Ovary (tissue), 10 donors: ENCODE measurements at places on chromosomes 3 and 15.

GRCh38 chr15:97652700-97653167 lies 307.8 kb upstream of the ARRDC4 start:
- no peak for DNase-seq

- DNase-seq, result no peak
Measured at GRCh38 chr3:58751882-58752567, 85.5 kb upstream of the FAM3D start.

DNA sequence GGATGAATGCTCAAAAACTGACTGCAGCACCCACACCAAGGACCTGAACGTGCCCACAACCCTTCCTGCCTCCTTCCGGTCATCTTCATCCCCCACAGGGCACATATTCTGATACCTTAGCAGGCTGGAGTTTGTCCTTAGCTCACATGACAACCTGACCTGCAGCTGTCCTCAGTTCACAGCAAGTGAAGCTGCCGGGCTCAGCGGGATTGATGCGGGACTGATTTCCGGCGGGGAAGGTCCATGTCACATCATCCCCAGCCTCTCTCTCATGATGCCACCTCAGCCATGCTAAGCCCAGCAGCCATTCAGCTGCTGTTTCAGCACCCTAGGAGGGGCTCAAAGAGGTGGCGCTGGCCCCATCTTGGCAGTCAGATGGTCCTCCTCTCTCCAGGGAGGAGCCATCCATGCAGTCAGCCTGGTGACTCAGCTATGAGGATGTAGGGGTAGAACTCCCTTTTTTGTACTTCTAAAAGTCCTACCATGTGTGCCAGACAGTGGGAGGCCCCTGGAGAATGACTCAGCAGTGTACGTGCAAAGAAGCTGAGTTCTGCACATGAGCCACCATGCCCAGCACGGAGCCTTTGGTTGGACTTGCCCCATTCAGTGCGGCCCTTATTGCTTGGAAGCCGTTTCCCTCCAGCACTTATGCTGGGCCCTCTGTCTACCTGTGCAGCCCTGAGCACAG lies 9.5 kb downstream of the CA12 start:
- no peak for DNase-seq

DNA sequence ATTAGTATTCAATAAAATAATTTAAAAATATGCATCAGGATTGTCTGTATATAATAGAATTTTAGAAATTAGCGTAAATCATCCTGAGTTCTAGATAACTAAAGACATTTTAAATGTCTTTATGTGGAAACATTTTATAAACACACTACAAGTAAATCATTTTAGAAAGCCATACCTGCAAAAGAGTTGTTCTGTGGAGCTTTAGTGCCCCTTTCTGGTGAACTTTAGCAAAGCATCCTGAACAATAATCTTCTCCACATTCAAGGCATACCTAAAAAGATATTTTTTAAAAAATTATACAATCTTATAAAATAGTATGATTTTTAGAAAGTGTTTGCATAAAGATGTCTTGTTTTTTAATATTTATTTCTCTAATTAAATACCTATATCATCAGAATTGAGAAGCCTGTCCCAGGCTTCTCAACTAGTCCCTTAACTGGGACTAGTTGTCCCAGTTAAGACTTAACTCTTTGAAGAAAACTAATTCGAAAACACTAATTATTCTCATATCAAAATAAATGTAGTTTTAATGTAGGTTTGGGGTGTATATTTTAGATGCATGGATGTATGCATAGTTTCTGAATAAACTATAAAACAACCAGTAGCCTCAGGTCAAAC lies 29.7 kb downstream of the ZBBX start:
- DNase-seq, result no peak

DNA sequence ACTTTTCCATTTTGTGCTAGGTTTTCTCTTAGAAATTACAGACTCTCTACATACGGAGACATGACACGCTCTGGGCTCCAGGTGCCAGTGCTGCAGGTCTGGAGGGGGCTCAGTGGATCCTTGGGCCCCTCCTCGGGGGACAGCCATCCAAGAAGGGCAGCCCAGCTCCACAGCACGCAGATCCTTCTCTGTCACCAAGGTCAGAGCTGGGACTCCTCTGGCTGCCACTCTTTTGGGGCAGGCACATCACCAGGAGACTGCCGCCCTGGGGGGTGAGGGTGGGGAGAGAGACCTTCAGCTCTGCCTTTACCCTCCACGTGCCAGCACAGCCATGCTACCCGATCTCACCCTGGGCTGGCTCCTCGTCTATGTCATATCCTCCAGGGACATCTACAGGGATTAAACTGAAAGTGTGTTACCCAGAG lies 65.6 kb downstream of the ATP10A start:
- no peak for DNase-seq

- no peak for DNase-seq
Measured at GRCh38 chr3:177934001-177934891, 602.0 kb upstream of the KCNMB2 start.

GRCh38 chr3:143693506-143693905 lies 154.8 kb downstream of the SLC9A9 start:
- no peak for DNase-seq

GRCh38 chr3:81291586-81291985 lies 469.9 kb downstream of the GBE1 start:
- DNase-seq, result no peak

- no peak for DNase-seq
Measured at GRCh38 chr3:22587446-22587845, 615.7 kb upstream of the UBE2E2 start.

DNA sequence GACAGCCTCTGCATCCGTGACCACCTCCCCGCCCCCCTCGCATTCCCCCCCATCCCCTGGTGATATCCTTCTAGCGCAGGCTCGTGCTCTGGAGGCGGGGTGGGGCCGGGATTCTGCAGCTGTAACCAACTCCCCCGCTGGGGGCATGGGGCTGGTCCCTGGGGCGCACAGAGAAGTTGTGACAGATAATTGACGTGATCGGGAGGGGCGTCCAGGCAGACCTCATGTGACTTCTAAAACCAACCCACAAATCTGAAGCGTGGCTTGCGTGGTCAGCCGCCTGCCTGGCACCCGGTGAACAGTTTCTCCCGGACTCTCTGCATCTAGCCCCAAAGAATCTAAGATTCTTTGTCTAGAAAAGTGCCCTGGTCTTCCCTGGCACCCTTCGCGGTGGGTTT lies 100.6 kb upstream of the IGF1R start:
- no peak for DNase-seq

- no peak for DNase-seq
Measured at GRCh38 chr3:131731709-131732108, 228.9 kb upstream of the MRPL3 start.

DNA sequence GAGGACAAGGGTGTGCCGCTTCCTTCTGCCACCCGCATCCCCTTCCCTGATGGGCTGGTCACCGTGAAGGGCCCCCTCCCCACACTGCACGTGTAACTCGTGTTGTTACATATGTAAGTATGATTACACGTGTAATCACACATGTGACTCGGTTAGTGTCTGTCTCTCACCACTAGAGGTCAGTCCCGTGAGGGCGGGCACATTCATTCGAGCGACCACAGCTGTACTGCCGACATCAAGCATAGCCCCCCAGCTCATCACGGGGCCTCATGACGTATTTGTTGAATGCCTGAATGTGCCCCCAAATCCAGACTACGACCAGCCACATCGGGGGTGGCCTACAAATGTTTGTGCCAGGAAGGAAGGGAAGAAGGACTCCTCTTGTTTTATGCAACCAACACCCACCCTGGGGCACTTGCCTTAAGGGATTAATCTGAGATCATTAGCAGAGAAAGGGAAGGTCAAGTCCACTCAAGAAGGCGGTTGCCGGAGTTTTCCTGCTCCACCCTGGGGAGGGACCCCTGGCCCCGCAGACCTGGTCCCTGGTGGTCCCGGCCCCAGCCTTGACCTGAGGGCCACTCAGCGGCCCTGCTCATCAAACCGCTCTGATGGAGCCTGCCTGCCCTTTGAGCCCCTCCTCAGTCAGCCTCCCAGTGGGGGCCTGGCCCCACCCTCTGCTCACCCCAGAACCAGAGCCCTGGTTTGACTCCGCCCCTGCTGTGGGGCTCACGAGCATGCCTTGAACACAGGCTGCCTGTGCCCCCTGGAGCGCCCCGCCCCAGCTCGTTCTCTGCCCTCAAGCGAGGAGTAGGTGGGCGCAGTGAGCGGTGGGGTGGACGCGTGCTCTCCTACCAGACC lies 52.8 kb downstream of the RGMA start:
- DNase-seq, result no peak

GRCh38 chr3:7710284-7710683 lies 791.3 kb upstream of the LMCD1 start:
- DNase-seq, result no peak

GRCh38 chr3:39094851-39095677 lies 12.4 kb downstream of the GORASP1 start:
- no peak for DNase-seq

DNA sequence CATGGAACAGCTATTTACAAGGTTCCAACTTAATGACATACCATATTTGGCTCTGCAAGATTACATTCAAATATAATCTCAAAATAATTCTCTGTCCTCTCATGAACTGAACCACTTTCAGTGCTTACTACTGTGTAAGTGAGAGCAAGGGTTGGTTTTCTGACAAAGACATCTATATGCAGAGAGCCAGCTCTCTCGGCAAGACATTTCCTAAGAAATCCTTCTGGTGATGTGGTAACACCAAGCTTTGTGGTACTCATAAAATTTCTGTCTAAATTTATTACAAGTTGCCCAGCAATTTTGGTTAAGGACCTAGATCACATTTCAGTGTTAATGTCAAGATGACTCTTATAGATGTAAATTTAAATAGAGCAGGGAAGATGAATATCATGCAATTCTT lies 184.9 kb downstream of the GAP43 start:
- DNase-seq, result no peak

GRCh38 chr3:138492980-138493675 lies 58.7 kb downstream of the ESYT3 start:
- no peak for DNase-seq

DNA sequence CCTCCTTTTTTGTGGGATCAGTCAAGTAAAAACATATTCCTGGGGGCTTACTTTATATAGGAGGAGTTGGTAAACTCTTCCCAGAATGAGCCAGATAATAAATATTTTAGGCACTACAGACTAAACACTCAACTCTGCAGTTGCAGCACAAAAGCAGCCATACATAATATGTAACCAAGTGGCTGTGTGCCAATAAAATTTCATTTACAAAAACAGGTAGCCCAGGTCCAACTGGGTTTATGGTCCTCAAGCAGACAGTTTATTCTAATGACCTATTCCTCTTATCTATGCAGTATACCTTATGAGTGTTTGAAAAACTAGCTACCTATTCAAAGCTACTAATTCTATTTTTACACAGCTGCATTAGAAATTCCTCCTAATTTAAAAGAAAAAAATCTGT lies 61.8 kb downstream of the FAIM start:
- DNase-seq, result no peak

- no peak for DNase-seq
Measured at GRCh38 chr15:69712991-69713390, 260.4 kb downstream of the RPLP1 start.

DNA sequence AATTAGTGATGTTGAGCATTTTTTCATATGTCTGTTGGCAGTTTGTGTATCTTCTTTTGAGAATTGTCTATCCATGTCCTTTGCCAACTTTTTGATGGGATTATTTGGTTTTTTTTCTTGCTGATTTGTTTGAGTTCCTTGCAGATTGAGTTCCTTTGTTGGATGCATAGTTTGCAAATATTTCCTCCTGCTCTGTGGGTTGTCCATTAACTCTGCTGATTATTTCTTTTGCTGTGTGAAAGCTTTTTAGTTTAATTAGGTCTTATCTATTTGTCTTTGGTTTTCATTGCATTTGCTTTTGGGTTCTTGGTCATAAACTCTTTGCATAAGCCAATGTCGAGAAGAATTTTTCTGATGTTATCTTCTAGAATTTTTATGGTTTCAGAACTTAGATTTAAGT lies 414.6 kb downstream of the EPHA6 start:
- no peak for DNase-seq

DNA sequence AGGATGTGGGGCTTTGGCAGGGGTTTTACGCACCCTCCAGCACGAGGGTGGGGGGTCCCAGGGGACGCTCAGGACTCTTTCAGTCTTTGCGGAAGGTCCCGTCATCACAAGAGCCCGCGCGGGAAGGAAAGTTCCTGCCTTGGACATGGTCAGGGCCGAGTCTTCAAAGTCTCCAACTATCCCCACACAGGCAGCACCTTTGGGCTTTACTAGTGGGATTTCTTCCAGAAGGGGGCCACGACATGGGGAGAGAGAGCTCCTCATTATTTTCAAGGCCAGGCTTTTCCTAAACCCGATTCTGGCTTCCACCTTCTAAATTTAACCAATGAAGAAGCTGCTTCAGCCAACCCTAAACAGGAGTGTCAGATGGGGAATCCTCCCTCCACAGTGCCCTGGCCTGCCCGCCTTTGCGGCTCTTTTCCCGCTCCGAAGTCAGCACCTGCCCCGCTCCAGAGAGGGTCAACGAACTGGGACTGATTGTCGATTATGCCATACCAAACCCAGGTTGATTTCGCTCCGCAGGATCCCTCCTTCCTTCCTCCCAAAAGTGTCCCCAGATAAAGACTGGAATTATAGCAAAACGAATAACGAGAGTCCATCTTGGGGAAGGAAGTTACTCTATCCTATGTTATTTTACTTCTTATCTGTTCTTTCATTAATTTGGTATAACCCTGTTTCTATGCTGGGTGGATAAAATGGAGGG lies 11.0 kb downstream of the SHOX2 start:
- DNase-seq, result no peak

DNA sequence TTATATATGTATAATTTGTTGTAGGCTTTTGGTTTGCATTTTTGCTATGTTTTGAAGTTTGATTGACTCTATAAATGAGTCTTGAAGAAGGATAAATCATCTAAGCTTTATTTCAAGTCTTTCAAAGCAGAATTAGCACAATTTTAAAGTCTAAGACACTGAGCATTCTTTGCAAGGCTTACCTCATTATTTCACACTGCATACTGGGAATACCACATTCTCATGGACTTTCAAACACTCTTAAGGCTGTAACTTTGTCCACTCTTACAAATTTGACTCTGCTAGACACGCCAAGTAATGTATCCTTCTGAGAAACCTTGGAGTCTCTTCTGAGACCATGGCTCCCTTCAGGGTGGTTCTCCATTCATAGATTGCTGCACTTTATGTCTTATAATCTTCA lies 281.3 kb upstream of the COL8A1 start:
- no peak for DNase-seq

GRCh38 chr3:99920481-99921376 lies 103.1 kb downstream of the CMSS1 start:
- no peak for DNase-seq

DNA sequence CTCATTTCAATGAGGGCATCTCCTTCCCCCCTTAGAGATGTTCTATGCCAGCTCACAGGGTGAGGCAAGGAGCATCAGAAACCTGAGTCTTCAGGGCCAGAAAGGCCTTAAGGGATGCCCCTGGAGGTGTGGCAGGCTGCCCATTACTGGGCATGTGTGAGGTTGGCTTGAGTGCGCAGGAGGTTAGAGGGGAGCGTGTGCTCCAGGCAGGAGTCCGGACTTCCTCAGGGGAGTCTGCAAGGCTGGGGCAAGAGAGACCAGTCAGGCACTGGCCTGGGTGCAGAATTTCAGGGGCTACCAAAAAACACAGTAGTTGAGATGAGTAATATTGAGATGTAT lies 1.9 kb downstream of the LOXL1 start:
- DNase-seq, result no peak

GRCh38 chr3:101095693-101096430 lies 102.6 kb upstream of the ABI3BP start:
- no peak for DNase-seq
